ENCODE measurements at places on chromosomes 4 and X.
A peak's percentile ranks its signal among the peaks of the same experiment; 100 is the strongest.

- DNase-seq = no peak
These were observed 170.6 kb downstream of the BANK1 start for GRCh38 chr4:101961144-101961543.

DNA sequence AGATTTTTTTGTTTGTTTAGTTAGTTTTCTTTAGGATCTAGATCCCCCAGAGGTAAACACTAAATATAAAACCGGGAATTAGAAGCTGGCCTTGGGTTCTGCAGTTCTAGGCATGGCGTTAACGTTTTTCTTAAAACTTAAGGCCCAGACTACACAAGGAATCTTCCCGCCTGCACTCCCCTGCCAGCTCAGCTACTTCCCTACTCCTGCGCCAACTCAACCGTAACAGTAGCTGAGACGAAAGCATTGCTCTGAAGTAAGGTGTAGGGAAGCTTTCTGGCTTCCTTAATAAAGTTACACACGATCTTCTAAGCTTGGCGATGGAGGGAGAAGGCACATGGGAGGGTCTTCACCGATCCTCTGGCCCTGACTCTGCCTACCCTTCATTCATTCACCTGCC lies 37.1 kb downstream of the CPE start:
- DNase-seq = no peak

DNA sequence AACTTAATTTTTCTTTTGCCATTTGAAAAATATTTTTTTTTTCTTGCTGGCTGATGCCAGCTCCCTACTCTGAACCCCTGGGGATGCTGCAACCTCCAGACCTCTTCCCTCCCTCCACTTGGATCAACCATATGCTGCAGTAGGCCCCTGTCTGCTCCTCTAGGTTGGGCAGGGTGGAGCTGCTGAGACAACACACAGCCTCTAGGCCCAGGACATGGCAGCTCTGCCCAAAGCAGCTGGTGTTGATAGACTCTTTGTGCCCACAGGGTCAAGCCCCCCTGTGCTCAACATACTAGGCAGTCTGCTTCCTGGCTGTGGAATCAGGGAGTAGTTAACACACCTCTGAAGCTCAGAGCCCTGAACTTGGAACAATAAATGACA lies 19.9 kb upstream of the CLNK start:
- no peak for DNase-seq

- no peak for DNase-seq
These were observed 65.0 kb upstream of the IL15 start for GRCh38 chr4:141571362-141571761.

- DNase-seq = peak; percentile 5
These were observed 5.5 kb upstream of the USP53 start for GRCh38 chr4:119207051-119207450.

GRCh38 chr4:6916587-6917460 lies 7.2 kb downstream of the TBC1D14 start:
- DNase-seq = peak; percentile 58

GRCh38 chr4:54157606-54158005 lies 57.6 kb downstream of the GSX2 start:
- no peak for DNase-seq

- DNase-seq = no peak
These were observed 11.2 kb downstream of the IRAK1 start for GRCh38 chrX:154008521-154008920.

DNA sequence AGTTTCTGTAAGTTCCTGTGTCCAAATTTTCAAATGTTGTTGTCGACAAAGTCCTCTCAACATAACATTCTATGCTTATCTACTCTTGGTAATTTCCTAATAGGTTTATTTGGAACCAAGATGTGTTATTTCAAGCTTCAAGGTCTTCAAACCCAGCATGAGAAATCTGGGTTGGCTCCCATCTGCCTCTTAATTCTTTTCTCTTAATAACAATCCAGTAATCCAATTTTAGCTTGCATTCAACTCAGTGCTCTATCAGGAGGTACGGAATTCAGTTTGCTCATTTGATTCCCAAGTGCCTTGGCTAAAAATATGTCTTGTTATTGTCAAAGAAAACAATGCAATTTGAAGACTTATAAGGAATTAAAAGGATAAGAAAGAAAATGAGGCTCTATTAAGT lies 235.5 kb upstream of the MID1 start:
- DNase-seq = peak; percentile 94

- no peak for DNase-seq
These were observed 304.7 kb downstream of the SH2D1A start for GRCh38 chrX:124651031-124651430.

GRCh38 chrX:40012039-40012867 lies 85.5 kb downstream of the BCOR start:
- DNase-seq = no peak

GRCh38 chr4:173236301-173236700 lies 67.7 kb downstream of the GALNT7 start:
- peak; percentile 9 for DNase-seq

DNA sequence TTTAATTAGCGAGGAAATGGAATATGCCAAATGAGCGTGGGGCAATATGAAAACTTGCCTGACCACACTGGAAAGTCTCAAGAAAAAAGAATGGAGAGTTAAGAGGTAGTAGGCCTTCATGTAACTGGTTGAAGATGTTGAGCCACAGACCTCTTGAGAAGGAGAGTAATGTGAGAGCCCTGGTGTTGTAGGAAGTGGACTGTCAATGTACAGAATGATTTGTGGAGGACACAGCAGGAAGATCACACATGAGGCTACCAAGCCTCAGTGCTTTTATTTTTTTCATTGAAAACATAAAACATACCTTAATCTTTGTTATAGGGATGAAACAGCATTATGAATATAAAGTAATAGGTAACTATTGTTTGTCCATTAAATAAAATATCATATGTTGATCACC lies 331.6 kb downstream of the UNC5C start:
- DNase-seq = no peak

DNA sequence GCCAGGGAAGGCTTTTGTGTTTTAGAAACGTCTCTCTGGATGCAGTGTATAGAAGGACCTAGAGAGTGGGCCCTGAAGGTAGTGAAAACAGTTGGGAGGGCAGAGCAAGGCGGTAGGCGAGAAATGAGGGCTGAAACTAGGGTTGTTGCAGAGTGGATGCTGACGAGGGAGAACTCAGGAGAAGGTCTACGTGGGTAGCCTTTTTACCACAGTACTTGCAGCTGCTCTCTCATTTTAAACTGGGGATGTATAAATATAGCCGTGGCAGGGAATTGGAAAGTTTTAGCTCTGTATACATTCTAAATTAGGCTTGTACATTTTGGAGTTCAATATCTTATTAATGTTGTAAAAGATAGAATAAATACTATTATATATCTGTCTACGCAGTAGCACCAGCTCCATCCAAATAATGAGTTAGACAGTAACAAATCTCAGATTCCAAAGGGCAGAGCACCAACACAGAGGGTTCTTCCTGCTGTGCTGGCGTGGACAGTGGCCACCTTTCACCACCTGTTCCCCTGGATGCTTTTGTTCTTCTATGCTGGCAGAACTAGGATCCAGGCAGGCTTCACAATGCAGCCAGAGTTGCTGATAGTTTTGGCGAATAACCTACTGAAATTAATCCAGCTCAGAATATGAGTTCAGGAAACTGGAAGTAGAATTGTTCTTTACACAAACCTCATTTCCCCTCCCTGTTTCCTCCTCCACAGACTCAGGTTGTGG lies 31.7 kb downstream of the CCNG2 start:
- DNase-seq = no peak

DNA sequence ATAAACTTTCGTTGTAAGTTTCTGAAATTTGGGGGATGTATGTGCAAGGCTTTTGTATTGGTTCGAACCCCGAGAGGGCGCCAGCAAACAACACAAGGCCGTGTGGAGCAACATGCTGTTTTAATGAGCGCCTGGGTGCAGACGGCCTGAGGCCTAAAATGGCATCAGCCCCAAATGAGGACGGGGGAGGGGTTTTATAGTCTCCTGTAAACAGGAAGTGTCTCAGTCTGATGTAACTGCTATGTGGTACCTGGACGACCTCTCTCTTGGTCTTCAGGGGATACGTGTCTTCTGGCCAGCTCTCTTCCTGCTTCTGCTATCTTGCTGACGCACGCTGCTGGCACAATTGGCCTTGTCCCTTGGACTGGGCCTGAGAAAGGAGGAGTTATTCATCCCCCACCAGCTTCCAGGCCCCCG lies 1348.0 kb downstream of the ADGRL3 start:
- DNase-seq = no peak

GRCh38 chrX:110341189-110342035 lies 17.2 kb upstream of the RTL9 start:
- no peak for DNase-seq

DNA sequence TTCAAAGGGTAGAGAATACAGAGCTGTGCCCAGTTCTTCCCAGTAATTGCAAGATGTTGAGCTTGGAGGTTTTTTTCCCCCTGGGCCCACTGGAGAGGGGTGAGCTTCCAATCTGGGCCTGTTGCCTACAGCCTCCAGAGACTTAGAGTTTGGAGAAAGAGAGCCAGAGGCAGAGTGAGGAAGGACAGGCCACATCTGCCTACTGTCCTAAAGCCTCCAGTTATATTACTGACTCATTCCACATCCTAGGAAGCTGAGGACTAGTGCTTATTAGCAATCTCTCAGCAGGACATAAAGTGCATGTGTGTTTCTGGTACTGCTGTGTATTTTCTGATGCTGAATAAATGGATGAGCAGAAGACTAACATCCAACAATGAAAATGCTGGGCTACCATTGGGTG lies 181.0 kb upstream of the MAMLD1 start:
- DNase-seq = no peak

DNA sequence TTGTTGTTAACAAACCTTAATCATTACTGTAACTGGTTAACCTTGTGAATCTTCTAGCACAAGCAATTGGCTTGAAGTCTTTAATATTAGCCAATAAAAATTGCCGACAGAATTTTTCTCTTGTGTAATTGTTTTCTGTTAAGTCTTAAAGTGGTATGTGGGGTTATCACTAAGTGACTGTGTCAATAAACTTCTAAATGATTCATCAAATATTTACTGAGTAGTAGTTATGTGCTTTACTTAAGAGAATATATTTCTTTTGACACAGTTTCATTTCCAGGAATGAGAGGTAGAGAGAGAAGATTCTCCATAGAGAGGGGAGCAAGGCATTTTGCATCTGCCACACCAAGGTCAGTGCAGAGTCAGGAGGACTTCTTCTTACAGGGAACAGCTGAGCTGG lies 2361.6 kb upstream of the AGA start:
- DNase-seq = no peak

DNA sequence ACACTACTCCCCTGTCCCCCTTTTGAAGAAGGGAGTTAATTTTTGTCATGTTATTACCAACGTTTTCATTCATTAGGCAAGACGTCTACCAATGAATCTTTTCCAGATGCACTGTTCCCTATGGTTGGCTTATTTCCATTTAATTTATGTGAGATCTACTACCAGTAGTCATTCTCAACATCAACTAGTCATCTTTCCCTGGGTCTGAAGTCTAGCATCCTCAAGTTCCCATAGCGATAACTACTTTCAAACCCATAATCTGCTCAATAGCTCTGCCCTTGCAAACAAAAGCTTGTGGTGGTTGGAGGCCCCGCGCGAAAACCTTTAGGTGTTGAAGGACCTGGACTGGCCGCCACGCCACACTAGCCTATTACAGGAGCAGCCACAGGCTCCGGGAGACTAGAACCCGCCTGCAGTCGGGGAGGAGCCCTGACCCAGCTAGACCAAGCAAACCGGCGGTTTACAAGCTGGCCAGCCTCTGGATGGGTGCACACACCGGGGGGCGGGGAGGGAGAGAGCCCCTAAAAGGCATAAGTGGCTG lies 746 bp downstream of the PPAT start:
- DNase-seq = peak; percentile 81

DNA sequence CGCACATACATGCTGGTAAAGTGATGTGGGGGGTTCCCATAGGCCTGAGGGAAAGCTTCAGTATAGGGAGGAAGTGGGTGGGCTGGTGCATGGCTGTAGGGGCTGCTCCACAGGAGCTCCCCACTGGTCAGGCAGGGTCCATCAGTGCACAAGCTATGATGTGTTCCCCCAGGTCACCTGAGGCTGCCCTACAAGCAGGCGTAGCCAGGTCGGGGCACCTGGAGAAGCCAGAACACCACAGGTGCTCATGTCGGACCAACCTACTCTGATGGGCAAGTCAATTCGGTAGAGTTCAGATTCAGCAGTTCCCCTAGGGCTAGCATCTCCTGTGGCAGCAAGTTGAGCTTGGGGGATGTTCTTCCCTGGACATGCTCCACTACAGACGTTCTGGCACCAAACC lies 103.3 kb upstream of the EPHA5 start:
- DNase-seq = no peak

DNA sequence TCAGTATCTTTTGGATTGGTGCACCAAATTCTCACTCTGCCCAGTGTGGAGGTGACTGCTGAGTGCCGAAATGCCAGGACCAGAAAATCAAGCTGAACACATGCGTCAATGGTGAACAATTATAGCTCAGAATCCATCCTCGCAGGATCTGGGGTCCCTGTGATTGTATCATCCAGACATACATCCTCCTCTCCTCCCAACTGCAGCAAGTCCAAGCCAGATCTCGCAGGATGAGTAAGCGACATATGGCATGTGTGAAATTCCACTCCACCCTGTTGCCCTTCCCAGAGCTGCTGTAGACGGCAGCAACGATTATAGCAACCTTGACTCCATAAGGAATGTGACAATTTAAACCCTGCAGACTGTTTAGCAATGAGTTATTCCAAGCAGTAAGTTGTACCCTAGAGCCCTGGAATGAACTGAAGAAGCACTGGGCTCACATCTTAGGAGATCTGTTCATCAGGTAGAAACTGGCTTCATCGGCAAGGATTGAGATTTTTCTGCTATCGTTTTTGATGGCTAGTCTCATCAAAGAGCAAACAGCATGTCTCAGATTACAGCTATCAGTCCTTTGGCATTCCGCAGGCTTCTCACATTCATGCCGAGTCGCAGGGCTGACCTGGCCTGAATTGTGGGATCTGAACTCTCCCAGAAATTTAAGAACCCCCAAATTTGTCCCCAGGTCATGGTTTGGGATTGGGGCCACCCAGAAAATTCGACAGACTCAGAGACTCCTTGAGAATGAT lies 35.5 kb upstream of the SORBS2 start:
- DNase-seq = peak; percentile 27

DNA sequence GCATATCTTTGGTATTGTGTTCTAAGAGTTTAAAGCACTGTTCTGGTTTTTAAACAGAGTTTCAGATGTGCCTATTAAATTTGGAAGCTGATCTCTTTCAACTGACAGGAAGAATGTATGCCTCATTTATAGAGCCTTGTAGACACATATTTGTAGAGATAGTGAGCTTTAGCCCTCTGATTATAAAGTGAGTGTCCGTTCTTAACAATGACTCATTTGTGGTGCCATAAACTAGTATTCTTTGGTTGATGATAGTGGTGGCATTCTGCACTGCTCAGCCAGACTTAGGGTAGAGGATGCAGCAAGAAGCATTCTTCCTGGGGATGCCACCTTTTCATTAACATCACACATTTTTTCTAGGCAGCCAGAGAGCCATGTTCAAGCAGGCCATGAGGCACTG lies 121.7 kb downstream of the TLL1 start:
- no peak for DNase-seq

GRCh38 chr4:3419836-3420605 lies 21.7 kb upstream of the HGFAC start:
- no peak for DNase-seq

GRCh38 chr4:73714647-73715046 lies 25.7 kb upstream of the CXCL8 start:
- DNase-seq = no peak

Measured in NCI-H82 (cell line).